ENCODE measurements at places on chromosomes 11 and 22. TPM values are rescaled to one million over a fixed set of nuclear protein-coding genes. Genes with fewer than 3 reads are reported as not detected.

OR2AG1 gene
- not detected for total RNA-seq

CHST1 gene
- 1.2 TPM for total RNA-seq

APOL6 gene
- total RNA-seq = 14.7 TPM

ZNF280B gene
- total RNA-seq = under 0.01 TPM

CPSF7 gene
- 12.6 TPM for total RNA-seq

MUC5AC gene
- under 0.01 TPM for total RNA-seq

SLCO2B1 gene
- 0.06 TPM for total RNA-seq

GPHA2 gene
- not detected for total RNA-seq

PRR5L gene
- total RNA-seq = 7.6 TPM

MIOX gene
- not detected for total RNA-seq

CD3D gene
- not detected for total RNA-seq

MFRP gene
- total RNA-seq = not detected

ST14 gene
- 0.06 TPM for total RNA-seq

CD248 gene
- total RNA-seq = 21.9 TPM

SMC1B gene
- total RNA-seq = 0.13 TPM

PACSIN3 gene
- 29.7 TPM for total RNA-seq

SCGB1A1 gene
- total RNA-seq = not detected

IFITM1 gene
- 32.6 TPM for total RNA-seq

HEPACAM gene
- total RNA-seq = not detected

AQP11 gene
- 0.56 TPM for total RNA-seq

CDC42BPG gene
- 0.25 TPM for total RNA-seq

NCAPH2 gene
- 38.2 TPM for total RNA-seq

MS4A3 gene
- total RNA-seq = not detected

TH gene
- total RNA-seq = not detected

ALDH3B1 gene
- total RNA-seq = 29.2 TPM

NAALADL1 gene
- 27.0 TPM for total RNA-seq

NUP98 gene
- 104 TPM for total RNA-seq

CCDC188 gene
- total RNA-seq = 3.5 TPM

MMP11 gene
- 5.2 TPM for total RNA-seq

CARD16 gene
- 15.3 TPM for total RNA-seq

ADM2 gene
- total RNA-seq = 0.37 TPM

LRP4 gene
- total RNA-seq = 1.1 TPM

MED15 gene
- total RNA-seq = 30.3 TPM

TNNI2 gene
- total RNA-seq = not detected

OR4C16 gene
- total RNA-seq = not detected

DUSP18 gene
- total RNA-seq = 10.1 TPM

PVALB gene
- total RNA-seq = not detected

CPT1B gene
- total RNA-seq = 1.5 TPM

CLDN5 gene
- total RNA-seq = 17.2 TPM

GNAZ gene
- total RNA-seq = 1.8 TPM

GRAMD4 gene
- total RNA-seq = 25.4 TPM

OR10A2 gene
- not detected for total RNA-seq

POU2AF2 gene
- not detected for total RNA-seq

PARVB gene
- 22.5 TPM for total RNA-seq

KCNK4 gene
- total RNA-seq = not detected

MMP13 gene
- not detected for total RNA-seq

FOLH1 gene
- 0.62 TPM for total RNA-seq

TREH gene
- not detected for total RNA-seq

ALX4 gene
- total RNA-seq = not detected

SUN2 gene
- total RNA-seq = 146 TPM

COX8A gene
- 467 TPM for total RNA-seq
